NCI-H69 (cell line): ENCODE measurements at places on chromosomes 12 and 14.
A peak's percentile ranks its signal among the peaks of the same experiment; 100 is the strongest.

DNA sequence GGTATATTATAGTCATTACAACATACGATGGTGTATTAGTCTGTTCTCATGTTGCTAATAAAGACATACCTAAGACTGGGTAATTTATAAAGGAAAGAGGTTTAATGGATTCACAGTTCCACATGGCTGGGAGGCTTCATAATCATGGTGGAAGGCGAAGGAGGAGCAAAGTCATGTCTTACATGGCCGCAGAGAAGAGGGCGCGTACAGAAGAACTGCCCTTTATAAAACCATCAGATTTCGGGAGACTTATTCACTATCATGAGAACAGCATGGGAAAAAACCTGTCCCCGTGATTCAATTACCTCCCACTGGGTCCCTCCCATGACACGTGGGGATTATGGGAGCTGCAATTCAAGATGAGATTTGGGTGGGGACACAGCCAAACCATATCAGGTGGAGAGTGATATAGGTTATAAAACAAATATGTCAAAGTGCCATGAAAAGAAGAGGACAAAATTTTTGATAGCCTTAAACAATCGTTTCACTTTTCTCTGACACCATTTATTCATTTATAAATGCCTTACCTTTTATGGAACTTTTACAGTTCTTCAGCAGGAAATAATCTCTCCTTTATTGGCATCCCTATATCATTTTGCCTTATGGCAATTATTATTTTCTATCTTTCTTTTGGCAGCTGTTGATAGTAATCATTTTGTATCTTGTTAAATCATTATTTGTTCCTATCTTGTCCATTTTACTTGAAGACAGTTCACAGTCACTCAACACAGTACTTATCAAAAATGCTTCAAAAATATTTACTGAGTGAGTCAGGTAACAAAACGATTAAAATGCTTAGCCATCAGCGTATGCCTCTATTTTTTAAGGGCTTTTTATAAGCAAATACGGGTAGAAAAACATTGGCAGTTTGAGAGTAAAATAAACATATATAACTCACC is 196.0 kb downstream of the RAD51B start:
- DNase-seq, result no peak

GRCh38 chr14:54640506-54640905 is 73.6 kb downstream of the SAMD4A start:
- DNase-seq, result no peak

GRCh38 chr14:51370758-51371386 is 130.8 kb downstream of the TMX1 start:
- DNase-seq, result peak; percentile 26

DNA sequence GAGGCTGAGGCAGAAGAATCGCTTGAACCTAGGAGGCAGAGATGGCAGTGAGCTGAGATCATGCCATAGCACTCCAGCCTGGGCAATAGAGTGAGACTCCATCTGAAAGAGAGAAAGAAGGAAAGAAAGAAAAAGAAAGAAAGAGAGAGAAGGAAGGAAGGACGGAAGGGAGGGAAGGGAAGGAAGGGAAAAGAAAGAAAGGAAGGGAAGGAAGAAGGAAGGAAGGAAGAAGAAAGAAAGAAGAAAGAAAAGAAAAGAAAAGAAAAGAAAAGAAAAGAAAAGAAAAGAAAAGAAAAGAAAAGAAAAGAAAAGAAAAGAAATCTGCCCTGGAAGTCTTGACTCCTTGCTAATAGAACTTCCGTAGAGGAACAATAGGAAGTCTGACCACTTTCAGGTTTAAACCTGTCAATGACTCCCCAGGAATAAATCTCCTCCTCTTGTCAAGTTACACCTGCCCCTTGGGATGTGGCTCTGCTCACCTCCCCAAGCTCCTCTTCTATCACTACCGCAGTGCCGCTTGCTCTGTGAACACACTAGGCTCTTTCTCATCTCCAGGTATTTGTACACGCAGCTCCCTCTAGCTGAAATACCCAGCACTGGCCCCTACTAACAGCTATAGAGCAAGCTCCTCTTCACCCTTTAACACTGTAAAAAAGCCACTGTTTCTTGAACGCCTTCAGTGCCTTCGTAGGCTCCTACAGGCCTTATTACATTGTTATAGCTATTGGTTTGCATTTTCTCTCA is 773.1 kb upstream of the TBX3 start:
- no peak for DNase-seq

GRCh38 chr14:87712396-87713090 is 280.4 kb downstream of the GALC start:
- DNase-seq, result peak; percentile 51

- DNase-seq, result peak; percentile 82
Observed at GRCh38 chr12:117036046-117036445, 63.2 kb downstream of the TESC start.

- DNase-seq, result peak; percentile 38
Observed at GRCh38 chr12:85016413-85016812, 19.7 kb downstream of the TSPAN19 start.

DNA sequence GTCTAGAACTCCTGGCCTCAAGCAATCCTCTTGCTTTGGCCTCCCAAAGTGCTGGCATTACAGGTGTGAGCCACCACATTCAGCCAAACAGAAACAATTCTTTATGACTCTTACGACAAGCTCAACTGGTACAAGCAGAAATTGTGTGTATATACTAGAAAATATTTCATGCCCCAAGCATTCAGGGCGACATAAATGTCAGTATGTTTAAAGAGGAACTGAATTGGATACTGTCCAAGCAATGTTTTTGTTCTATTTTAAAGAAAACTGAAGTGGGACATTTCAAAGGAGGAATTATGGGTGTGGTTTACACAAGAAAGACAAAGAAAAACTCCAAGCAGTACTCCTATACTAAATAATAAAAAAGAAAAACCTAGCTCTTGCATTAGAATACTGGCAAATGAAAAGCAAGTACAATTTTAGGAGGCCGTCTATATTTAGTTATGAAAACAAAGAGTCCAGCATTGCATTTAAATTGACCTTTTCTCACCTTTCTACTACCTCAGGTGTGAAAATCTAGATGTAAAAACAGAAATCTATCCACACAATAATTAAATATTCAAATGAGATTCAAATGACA is 48.9 kb downstream of the PPP1R12A start:
- DNase-seq, result no peak

GRCh38 chr12:39127401-39127800 is 222.0 kb upstream of the CPNE8 start:
- no peak for DNase-seq

DNA sequence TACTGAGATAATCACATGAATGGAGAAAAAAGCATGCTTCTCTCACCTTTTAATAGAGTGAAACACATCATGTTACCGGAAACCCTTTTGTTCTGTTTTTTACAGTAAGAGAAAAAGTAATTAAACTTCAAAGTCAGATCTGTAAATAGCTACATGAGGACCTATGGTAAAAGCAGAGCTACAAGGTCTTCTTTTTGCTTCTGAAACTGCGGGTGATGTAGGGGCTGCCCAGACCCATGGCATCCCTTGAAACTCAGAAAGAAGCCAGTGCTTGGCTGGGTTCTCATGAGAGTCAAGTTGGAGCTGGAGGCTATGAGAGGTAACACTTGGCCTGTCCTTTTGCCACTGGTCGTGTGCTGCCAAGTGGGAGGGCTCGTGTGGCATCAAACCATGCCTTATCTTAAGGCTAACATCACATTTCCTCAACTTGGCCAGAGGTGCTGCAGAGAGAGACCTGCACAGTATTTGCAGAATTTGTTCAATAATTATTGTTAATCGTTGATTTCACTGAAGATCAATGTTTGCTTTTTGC is 47.6 kb downstream of the EML1 start:
- DNase-seq, result no peak
